ENCODE measurements at places on chromosomes 6 and 20.

DNA sequence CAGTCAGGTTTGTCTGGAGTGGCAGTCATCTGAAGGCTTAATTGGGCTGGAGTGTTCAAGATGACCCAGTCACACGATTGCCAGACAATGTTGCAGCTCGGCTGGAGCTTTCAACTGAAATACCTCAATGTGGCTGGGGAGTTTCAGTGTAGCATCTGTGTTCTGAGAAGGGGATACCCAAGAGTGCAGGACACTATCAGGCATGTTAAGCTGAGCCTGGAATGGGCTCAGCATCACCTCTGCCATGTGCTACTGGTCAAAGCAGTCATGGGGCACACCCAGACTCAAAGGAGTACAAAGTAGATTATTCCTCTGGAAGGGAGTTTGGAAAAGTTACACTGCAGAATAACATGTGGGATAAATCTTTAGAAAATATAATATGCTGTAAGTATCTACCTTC, 363.9 kb downstream of the KIF16B start:
- DNase-seq = no peak

- no peak for DNase-seq
Measured at GRCh38 chr6:40343318-40343876, 243.8 kb downstream of the LRFN2 start.

GRCh38 chr20:35891375-35891774, 62.9 kb downstream of the SCAND1 start:
- no peak for DNase-seq

GRCh38 chr20:23661002-23661429, 23.3 kb upstream of the CST3 start:
- DNase-seq = no peak

GRCh38 chr6:155107432-155108069, 112.4 kb downstream of the TIAM2 start:
- DNase-seq = no peak
